ENCODE measurements at places on chromosomes 11 and 22.

DNA sequence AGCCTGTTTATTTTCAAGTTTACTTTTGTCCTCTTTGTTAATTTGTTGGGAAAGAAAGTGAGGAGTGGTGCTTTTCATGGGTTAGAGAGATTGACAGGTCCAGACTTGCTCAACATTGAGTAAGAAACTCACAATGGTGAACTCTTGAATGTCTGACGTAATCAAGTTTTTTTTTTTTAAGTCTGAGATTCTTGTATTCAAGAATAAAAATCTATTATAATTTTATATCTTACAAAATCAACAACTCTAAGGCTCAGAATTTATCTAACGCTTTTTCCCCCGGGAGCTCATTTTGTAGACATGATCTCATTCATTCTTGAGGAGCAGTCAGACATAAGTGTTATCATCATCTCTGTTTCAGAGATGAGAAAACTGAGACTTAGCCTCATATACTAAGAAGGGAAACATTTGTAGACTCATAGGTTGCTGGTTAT lies 39.1 kb upstream of the SPTBN2 start:
- DNase-seq = no peak

- DNase-seq = no peak
Measured at GRCh38 chr11:84947070-84947469, 680.1 kb downstream of the DLG2 start.

GRCh38 chr11:131683131-131683530 lies 312.7 kb downstream of the NTM start:
- DNase-seq = no peak

DNA sequence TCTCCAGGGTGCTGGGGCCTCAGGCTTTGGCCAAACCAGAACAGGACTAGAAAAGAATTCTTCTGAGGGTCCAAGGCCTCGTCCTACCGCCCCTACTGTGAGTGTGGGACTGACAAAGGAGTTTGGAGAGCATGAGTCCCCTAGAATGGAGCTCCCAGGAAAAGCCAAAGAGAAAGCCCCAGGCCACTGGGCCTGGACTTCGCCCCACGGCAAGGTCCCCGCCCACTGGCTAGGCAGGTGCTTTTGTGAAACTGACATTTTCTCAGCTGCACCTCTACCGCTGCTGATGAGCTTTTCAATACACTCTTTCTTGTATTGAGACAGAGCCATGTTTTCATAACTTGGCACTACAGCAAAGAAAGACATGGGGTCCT lies 9.7 kb upstream of the FGF3 start:
- no peak for DNase-seq

- no peak for DNase-seq
Measured at GRCh38 chr11:135023499-135023898, 611.5 kb upstream of the B3GAT1 start.

- DNase-seq = no peak
Measured at GRCh38 chr22:42052765-42053164, 17.8 kb downstream of the NAGA start.

GRCh38 chr11:772429-773390 lies 4.6 kb downstream of the GATD1 start:
- no peak for DNase-seq

- no peak for DNase-seq
Measured at GRCh38 chr11:124753205-124753604, 1.1 kb upstream of the VSIG2 start.

- DNase-seq = no peak
Measured at GRCh38 chr22:17823226-17823625, 49.0 kb upstream of the BID start.
